ENCODE measurements at places on chromosomes 2 and 18. TPM values are rescaled to one million over a fixed set of nuclear protein-coding genes. Genes with fewer than 3 reads are reported as not detected.

GRCh38 chr2:145203891-145204290, 684.0 kb upstream of the ZEB2 start:
- DNase-seq: no peak

GRCh38 chr2:109057686-109058085, 68.7 kb upstream of the EDAR start:
- DNase-seq: no peak

GRCh38 chr18:59881728-59882656, 17.8 kb upstream of the PMAIP1 start:
- DNase-seq: no peak

DNA sequence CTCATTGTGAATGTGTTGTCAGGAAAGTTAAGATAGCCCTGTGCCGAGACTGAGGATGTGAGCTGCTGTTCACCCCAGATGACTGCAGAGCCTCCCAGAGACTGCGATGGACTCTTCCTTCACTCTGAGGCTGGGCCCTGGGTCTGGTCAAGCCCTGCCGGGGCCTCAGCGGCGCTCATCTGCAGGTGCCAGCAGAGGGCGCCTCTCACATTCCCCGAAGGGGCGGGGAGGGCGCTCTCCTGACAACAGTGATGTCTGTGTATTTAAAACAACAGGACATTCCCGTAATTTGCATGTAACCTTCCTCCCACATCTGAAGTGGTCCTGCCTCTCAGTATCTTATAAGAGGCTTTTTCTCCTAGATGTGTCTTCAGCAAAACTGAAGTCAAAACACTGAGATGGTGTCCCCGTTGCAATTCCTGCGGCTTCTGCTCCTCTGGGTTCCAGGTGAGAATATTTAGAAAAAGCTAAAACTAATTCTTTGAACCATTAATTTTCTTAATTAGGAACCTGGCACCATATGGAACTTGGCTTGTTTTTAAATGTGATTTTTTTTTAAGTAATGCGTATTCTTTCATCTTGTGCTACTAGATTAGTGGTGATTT, 1377.9 kb downstream of the RPIA start:
- DNase-seq: no peak

- no peak for DNase-seq
Measured at GRCh38 chr2:36369716-36370115, 14.1 kb downstream of the CRIM1 start.

- no peak for DNase-seq
Measured at GRCh38 chr18:2681993-2682603, 26.6 kb downstream of the SMCHD1 start.

DNA sequence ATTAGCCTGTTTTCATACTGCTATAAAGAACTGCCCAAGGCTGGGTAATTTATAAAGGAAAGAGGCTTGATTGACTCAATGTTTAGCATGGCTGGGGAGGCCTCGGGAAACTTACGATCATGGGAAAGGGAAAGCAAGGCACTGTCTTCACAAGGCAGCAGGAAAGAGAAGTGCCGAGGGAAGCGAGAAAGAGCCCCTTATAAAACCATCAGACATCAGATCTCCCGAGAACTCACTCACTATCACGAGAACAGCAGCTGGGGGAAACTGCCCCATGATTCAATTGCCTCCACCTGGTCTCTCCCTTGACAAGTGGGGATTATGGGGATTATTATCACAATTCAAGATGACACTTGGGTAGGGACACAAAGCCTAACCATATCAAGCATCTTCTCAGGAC, 23.3 kb downstream of the RHOB start:
- no peak for DNase-seq

GRCh38 chr18:74836296-74837139, 238.8 kb downstream of the ZNF407 start:
- no peak for DNase-seq

GRCh38 chr2:23659328-23659727, 267.6 kb downstream of the ATAD2B start:
- DNase-seq: no peak

DNA sequence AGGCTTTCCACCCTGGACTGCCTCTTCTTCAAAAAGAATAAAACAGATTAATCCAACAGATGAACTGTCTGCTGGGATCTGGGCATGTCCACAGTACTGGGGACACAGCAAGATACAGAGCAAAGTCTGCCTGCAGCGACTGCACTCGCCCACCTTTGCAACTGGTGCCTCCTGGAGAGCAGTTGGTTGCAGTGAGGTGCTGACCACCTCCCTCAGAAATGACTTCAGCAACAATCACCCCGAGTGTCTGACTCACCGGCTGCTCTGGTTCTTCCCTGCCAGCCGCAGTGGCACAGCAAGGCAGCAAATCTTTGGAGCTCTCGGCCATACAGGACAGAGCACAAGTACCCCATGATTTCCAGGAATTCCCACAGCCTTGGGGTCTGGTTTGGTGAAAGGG, 179.7 kb downstream of the ANAPC1 start:
- DNase-seq: no peak

DNA sequence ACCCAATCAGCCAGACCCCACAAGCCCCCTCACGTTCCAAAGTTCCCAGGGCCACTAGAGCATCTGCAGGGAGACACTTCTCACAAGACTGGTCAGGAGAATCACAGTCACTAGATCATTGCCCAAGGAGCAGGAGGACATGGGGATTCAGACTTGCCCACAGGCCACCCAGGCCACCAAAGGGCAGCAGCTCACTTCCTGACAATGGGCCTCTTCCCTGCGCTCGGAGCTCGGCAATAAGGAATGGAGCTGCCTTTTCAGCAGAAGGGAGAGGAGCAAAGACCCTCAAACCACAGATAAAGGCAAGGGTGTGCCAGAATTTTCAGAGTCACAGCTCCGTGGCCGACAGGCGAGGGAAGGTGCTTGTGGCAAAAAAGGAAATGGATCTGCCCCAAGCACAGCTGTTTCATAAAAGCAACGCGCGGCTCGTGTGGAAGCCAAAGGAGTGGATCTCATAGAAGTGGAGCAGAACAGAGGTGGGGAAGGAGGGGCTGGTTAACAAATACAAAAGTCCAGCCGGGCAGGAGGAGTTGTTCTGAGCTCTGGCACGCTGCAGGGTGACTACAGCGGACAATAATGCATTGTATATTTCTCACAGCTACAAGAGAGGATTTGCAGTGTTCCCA, 72.1 kb downstream of the EDAR start:
- peak; percentile 17 for DNase-seq

DNA sequence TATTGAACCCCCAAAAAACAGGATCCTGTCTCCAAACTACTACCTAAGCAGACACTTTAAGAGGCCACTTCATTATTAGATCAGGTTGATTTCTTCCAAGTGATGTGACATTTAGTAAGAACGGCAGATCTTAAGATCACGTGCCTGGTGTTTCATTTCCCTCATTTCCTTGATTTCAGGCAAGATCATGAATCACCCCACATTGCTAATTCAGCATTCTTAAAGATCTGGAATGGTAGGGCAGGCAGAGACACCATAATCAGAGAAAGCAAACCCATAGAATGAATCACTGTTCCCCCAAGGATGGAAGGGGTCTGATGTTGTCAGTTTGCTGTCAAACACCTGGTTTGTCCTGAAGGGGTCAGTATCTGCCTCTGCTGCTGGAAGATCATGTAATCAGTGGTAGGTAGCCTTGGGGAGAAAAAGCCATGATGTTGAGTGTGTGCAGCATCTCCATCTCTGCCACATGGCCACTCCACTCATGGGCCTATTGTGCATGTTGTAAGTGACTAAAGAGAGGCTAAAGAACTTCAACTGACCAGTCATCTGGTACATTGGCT, 133.9 kb downstream of the ARHGAP15 start:
- no peak for DNase-seq

- no peak for DNase-seq
Measured at GRCh38 chr2:101821828-101822458, 124.4 kb downstream of the MAP4K4 start.

- DNase-seq: no peak
Measured at GRCh38 chr2:238879621-238880377, 31.9 kb downstream of the TWIST2 start.

DNA sequence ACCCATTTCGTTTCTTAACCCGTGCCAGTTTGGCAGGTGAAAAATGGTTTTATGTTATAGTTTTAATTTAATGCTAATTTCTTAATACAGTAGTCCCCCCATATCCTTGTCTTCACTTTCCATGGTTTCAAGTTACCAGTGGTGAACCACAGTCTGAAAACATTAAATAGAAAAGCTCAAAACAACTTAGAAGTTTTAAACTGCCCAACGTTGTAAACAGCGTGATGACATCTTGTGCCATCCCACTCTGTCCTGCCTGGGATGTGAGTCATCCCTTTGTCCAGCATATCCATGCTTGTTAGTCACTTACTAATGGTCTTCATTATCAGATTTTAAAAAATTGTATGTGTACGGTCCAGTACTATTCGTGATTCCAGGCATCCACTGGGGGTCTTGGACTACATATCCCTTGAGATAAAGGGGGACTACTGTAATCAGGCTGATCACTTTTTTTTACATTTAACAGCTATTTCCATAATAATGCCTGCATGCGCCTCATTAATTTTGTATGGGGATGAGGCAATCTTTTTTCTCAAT, 31.9 kb downstream of the SLC66A3 start:
- no peak for DNase-seq

DNA sequence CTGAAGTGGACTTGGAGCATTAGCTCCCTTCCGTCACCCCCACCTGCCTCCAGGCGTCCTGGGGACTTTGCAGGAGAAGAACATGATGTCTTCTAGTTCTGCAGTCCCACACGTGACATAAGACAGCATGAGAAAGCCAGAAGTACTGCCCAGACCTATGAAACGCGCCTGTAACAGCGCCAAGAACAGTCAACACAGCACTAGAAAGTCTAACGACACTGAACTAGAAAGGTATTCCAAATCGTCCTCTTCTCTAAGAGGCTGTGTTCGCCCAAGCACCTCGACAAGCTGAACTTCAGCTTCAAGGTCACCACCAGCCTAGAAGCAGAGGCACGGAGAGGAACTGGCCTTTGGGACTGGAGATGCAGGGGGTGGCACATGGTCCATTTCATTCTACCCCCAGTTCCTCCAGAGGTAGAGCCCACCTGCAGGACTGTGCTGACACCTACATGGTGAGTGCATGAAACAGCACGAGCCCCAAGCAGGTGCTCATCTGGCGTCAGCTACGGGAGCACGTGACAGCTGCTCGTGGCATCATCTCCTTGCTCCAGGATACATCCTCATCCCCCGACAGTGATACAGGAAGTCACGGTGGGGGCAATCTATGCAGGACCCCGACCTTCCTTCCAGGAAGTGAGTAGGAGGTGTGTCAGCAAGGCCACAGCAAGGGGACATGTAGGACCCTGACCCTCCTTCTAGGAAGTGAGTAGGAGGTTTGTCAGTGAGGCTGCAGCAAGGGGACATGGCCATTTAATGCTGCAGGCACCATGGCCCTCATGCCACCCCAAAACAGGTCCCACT, 3.7 kb downstream of the HDAC4 start:
- DNase-seq: no peak

- no peak for DNase-seq
Measured at GRCh38 chr2:10833021-10833420, 20.4 kb upstream of the PDIA6 start.

DNA sequence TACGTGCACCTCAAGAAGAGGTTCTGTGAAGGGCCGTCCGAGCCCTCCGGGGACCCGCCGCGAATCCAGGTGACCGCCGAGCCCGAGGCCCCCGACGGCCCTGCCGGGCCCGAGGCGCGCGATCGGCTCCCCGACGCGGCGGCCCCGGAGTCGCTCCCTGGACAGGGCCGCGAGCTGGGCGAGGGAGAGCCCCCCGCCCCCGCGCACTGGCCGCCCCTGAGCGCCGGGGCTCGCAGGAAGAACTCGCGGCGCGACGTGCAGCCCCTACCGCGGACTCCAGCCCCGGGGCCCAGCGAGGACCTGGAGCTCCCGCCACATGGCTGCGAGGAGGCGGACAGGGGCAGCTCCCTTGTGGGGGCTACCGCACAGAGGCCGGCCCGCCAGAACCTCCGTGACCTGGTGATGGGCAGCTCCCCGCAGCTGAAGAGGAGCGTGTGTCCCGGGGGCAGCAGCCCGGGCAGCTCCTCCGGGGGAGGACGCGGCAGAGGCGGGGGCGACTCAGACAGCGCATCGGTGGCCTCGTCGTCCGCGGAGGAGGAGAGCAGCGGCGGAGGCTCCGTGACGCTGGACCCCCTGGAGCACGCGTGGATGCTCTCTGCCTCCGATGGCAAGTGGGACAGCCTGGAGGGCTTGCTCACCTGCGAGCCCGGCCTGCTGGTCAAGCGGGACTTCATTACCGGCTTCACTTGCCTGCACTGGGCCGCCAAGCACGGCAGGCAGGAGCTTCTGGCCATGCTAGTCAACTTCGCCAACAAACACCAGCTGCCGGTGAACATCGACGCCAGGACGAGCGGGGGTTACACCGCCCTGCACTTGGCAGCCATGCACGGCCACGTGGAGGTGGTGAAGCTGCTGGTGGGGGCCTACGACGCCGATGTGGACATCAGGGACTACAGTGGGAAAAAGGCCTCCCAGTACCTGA, 812 bp downstream of the SOWAHC start:
- DNase-seq: peak; percentile 24

- DNase-seq: no peak
Measured at GRCh38 chr2:27832396-27832795, 57.8 kb downstream of the RBKS start.

DNA sequence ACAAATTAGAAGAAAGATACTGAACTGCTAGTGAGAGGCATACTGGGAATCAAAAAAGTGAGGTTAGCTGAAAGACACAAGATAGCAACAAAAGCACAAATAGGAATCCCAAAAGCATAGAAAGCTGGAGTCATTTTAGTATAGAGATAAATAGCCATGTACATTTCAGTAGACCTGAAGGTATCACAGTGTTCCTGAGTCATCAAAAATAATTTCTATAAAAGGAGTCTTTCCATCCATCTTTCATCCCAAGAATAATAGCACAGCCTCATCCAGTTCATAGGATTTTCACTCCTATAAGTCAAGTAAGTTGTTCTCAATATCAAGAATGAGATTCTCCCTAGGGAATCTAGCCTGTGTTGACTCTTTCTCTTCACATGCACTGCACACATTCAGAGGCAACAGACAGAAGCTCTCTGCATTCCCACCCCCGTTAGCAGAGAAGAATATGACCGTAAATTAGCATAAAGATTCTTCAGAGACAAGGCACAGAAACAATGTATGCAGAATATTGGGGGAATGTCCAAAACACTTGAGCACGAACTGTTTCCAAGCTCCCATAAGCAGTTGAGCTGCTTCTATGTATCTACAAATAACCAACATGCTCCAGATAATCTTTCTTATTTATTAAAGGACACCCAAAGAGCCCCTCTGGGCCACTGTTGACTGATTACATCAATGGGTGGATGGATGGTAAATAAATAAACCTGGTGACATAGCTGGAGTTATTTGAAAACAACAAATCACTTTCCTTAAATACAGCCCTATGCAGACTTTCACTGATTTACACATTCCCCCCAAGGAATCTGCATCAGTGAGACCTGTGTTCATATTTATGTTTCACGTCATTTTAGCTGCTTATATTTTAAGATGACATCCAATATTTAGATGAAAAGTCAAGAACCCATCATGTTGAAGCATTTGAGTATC, 174.5 kb upstream of the PKDCC start:
- DNase-seq: no peak

Gene GPR17
- not detected for total RNA-seq

Gene SCYGR4
- total RNA-seq: not detected

Gene FN1
- 74.9 TPM for total RNA-seq

Gene MAP4K3
- total RNA-seq: 101 TPM

Gene NEB
- 2.8 TPM for total RNA-seq

Gene ACKR3
- 15.1 TPM for total RNA-seq

Gene DNER
- 2.6 TPM for total RNA-seq

Gene PHOSPHO2
- 9.1 TPM for total RNA-seq

Gene GRHL1
- total RNA-seq: 40.0 TPM

Gene CCDC68
- total RNA-seq: 9.6 TPM

Gene RAPH1
- 62.3 TPM for total RNA-seq

Gene CYP26B1
- total RNA-seq: 3.9 TPM

Gene EVX2
- total RNA-seq: not detected

Gene SETBP1
- 37.0 TPM for total RNA-seq

Gene TMEM37
- total RNA-seq: 8.8 TPM

Gene TUBA4B
- not detected for total RNA-seq

Gene TSPYL6
- not detected for total RNA-seq
